ENCODE measurements at places on chromosomes 3 and 15. TPM values are rescaled to one million over a fixed set of nuclear protein-coding genes. Genes with fewer than 3 reads are reported as not detected.

DNA sequence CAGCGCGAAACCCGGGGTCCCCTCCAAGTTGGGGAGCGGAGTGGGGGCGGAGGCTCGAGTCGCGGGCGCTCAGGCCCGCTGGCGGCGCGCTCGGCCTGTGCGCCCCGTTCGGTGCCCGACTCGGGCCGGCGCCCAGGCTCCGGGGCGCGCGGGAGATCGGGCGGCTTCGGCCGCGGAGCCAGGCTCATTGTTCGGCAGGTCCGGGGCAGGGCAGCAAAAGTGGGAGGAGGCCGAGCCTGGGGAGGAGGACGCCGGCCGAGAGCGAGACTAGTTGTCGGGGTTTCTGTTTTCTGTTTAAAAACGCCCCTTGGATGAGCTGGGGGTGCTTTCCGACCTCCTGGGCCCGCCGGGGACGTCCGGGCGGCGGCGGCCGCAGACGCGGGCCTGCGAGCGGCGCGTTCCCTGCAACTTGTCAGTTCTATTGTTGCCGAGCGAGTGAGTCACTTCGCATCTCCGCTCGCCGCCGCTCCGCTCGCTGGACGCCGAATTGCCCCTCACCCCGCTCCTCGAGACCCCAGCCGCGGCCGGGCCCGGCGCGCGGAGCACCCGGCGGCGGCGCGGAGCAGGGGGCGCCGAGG lies 676 bp downstream of the TCF12 start:
- peak; percentile 62 for DNase-seq

- peak; percentile 19 for DNase-seq
These were observed 87.4 kb upstream of the GSK3B start for GRCh38 chr3:120181632-120182031.

DNA sequence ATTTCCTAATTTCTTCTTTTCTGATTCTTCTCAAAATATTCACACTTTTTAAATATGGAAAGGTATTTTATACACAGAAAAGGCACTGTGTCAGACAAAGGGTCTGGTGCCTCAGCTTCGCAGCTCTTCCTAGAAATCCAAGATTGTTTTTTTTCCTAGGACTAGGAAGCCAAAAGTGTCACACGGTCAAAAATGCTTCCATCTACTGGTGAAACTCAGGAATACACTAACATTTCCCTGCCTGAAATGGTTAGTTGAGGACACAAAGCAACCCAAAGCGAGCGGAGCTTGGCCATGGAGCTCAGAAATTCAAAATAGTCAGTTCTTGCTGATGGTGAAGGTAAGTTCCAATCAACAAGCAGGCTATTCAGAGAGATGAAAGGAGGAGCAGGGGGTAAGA lies 426.5 kb upstream of the RASGRP1 start:
- peak; percentile 24 for DNase-seq

GRCh38 chr3:45817831-45818522 lies 21.6 kb upstream of the SLC6A20 start:
- peak; percentile 97 for DNase-seq

DNA sequence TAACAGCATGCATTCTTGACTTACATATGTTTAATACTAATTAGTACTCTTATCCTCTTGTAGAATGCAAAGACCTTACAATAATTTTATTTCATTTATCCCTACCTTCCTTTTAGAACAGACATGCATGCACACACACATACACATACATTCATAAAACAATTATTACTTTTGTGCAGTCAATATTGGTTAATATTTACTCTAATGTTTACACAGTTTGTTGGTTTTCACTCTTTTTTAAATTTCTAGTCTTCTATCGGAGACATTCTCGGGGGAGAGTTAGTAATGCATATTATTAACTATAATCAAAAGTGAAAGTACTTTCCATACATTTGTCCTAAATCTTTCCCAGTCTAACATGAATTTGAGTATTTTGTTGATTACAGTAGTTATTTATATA lies 317.7 kb upstream of the DPH6 start:
- DNase-seq: no peak

- peak; percentile 46 for DNase-seq
These were observed 1.8 kb downstream of the TWF2 start for GRCh38 chr3:52237006-52237656.

- DNase-seq: no peak
These were observed 36.2 kb downstream of the FAM174B start for GRCh38 chr15:92619145-92620101.

DNA sequence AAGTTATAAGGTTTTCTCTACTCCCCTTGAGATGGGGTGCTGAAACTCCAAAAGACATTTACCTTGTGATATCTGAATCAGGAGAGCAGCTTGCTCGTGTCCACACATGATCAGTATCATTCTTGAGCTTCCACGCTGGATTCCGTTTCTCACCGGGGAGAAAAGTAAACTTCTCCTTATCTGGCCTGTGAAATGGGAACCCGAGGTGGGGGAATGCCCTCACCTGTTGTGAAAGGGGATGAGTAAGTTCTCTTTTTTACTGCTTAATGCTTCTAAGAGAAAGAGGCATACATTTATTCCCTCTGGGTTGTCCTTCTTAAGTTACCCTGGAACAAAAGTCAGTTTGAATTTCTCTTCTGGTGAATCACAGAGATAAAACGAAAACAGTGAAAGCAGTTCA lies 440.5 kb upstream of the ADAMTS9 start:
- peak; percentile 76 for DNase-seq

DNA sequence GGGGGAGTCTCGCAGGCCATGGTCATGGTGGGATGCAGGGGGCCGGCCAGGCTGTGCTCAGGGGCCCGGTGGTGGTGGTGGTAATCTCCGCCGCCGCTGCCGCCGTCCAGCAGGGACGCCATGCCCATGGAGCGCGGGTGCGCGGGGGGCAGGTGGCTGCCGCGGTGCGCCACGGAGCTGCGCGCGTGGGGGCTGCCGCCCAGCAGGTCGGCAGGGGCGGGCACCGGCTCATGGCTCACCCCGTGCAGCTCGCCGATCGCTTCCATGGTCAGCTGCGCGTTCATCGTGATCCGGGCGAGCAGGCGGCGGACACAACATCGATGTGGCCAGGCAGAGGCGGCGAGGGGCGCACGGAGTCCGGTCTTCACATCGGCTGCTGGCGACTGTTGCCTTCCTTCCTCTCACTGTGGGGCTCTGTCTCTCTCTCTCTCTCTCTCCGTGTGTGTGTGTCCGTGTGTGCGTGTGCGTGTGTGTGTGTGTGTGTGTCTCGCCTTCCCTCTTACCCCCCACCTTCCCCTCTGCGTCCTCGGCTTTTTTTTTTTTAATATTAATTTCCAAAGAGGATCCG lies 451 bp downstream of the ONECUT1 start:
- peak; percentile 21 for DNase-seq

- DNase-seq: no peak
These were observed 372.7 kb downstream of the ROBO2 start for GRCh38 chr3:77412584-77412983.

DNA sequence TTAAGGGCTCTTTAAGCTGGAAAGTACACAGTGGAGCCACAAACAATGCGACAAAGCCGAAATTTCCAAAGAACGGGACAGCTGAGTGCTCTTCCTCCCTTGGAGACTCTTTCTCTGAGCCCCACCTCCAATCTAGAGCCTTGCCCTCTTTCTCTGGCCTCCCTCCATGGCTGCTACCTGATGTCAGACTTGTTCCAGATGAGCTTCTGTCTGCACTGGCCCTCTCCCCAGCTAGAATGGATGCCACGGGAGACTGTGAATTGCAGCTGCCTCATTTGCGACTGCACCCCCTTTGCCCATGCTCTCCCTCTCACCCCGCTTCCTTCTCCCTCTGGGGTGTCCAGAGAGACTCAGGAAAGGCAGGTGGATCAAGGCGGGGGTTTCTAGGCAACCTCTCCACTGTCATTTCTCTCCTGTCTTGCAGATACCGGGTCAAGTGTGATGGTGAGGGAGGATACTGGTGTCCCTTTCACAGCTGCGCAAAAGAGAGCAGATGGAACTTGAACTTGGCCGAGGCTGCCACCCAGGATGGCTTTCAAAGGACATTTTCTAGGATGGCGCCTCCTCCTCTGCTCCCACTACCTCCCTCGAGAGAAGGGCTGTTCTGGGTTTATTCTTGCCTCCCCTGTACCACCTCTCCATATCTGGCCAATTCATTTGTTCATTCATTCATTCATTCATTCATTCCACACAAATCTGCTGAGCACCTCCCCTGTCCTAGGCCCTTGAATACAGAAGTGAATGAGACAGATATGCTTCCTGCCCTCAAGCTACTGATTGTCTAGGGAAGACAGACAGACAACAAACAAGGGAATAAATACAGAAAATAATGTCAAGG lies 12.8 kb downstream of the ATP2B2 start:
- DNase-seq: no peak

DNA sequence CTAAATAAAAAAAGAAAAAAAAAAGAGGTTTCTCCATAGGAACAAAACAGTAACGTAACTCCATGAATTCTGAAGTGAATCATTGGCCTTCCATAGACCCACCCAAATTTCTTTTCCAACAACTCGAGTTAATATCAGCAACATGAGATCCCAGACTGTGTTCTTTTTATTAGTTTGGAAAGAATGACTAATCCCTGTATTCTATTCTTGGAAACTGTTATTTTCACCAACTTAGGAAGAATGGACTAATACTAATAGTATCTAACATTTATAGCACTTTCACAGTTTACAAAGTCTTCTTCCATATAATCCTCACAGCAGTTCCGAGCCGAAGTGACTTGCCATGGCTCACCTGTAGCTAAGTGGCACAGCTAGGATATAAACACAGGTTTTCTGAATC lies 72.7 kb upstream of the SLC4A7 start:
- DNase-seq: no peak

The SPATA12 gene
- polyA plus RNA-seq: 0.17 TPM

DNA sequence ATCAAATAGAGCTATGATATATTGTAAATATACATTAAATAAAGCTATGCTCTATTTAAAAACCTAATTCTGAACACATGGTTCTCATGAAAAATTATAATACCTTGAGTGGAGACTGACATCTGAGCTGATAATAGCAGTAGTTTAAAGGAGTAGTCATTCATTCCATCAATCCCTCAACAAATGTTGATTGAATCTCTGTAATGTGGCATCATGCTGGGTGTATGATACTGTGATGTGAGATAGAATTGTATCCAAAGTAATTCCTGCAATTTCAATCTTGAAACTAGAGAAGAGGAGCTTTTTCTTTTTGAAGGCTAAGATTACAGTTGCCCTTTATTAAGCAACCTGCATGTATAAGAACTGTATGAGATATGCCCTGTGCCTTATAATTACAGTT lies 63.1 kb downstream of the ADAMTSL3 start:
- no peak for DNase-seq

DNA sequence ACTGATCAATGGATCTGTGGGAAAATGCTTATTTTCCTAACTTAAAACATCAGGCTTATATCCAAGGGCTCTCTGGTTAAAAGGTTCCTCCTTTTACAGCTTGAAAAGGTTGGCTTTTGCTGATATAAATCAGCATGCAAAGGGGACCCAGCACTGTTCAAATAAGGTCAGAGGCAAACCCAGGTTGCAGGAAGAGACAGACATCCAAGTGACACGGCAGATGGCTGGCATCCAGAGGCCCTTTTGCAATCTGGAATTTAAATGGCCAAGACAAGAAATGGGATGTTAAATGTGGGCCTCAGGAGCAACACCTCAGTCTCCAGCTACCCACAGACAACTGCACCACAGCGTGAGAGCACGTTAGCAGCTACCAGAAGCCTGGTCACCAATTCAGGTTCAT lies 6.3 kb downstream of the SH3BP5 start:
- no peak for DNase-seq

- peak; percentile 68 for DNase-seq
These were observed 287.5 kb downstream of the PTPRG start for GRCh38 chr3:61848885-61849284.

GRCh38 chr3:155701882-155702465 lies 42.9 kb downstream of the PLCH1 start:
- peak; percentile 32 for DNase-seq

The DTWD1 gene
- polyA plus RNA-seq: 9.7 TPM

DNA sequence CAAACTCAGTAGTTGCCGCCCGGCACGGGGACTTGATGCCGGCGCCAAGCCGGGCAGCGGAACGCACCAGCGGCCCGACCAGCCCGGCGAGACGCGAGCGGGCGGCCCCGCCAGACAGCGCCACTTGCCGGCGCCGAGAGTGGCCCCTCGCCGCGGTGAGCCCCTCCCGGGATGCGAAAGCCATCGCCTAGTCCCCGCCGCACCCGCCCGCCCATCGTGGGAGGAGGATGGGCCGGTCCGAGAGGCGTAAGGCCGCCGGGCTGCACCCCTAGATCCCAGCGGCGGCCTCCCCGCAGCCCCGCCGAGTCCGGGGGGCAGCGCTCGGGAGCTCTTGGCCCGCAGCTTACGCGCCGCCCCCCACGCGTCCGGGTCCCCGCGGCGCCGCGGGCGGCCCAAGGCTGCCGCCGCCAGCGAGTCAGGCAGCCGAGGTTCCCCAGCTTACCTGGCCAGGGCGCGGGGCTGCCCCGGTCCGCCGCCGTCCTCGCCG lies 609 bp downstream of the GOLGA8A start:
- peak; percentile 26 for DNase-seq

DNA sequence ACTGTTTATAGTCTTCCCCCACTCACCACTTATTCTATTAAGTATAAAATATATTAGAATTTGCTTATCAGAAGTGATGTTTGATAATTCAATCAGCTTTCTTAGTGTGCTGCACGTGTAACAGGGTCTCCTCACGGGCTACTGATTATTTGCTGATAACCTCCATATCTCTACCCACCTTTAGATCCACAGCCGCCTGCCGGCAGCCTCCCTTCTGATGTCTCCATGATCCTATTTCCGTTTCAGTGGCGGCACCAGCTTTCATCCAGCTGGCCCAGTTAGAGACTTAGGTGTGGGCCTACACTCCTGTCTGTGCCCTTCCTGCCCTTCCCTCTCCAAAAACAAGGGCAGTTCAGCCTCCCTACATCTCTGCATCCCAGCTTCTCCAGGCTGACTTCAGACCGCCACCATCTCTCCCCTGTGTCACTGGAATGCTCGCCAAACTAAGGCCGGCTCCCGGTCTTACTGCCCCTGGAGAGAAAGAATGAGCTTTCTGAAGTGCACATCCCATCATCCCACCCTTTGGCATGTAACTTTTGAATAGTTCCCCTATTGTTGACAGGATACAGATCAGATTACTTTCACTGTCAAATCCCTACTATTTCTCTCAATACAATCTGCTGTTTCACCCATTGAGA lies 76.6 kb upstream of the PRTG start:
- no peak for DNase-seq

GRCh38 chr15:95698951-95699350 lies 631.5 kb upstream of the NR2F2 start:
- DNase-seq: no peak

DNA sequence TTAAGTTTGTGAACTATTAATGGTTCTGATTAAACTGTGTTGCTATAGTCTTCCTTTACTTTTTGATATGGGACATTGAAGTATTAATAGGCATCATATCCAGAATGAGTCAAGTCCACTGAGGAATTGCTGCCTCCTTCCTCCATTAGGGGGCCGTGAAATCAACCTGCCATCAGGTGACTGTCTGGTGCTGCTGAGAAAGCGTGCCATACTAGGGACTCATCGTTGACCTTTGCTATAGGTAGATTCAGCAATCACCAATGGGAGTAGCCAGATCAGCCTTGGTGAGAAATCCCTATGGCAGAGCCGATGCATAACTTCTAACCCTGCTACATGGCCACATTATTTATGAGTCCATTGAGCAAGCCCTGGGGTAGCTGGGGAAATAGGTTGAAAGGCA lies 30.1 kb upstream of the SLC28A2 start:
- no peak for DNase-seq

All from mammary epithelial cell (primary cell).